Effector CD8-positive, alpha-beta T cell (primary cell): ENCODE measurements at places on chromosomes 5 and 9.

DNA sequence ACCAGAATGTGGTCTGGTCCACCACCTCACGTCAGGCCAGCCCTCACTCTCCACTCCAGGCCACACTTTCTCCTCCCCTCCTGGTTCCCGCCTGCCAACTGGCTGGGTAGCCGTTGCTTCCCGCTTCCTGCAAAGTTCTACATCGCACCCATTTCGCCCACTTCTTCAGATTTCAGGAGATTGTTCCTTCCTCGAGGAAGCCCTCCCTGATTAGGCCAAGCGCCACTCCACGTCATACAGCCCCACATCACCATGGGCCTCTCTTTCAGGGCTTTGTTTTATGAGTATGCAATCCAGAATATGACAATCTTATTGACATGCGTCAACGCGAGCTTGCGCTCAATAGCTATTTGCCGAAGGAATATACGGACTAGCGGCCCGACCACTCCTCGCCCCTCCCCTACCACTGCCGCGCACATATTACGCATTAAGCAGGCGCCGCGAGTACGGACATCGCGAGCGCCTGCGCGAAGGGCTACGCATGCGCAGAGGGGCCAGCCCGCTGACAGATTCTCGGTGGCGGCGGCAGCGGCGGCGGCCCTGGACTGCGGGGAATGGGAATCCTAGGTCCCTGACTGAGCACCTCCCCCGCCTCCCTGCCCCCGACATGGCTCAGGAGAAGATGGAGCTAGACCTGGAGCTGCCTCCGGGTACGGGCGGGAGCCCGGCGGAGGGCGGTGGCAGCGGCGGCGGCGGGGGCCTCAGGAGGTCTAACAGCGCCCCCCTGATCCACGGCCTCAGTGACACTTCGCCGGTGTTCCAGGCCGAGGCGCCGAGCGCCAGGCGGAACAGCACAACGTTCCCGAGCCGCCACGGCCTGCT lies 74.7 kb downstream of the PIP5K1B start:
- DNase-seq = peak; percentile 90

DNA sequence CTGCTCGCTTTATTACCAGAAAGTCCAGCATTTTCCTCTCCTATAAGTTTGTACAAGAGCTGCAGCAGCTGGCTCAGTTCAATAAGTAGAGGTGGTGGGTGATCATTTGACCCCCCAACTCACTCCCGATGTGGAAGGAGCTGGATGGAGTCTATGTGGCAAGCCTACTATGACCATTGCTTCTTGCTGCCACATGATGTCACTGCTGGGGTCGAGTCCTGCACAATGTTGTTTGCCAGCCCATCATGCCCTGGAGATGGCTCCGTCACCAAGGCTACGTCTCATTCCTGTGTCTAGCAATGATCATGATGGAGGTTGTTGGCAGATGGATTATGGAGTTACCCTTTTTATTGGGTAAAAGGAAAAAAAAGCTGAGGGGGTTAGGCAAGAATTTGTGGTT lies 266.3 kb downstream of the PSAT1 start:
- no peak for DNase-seq

GRCh38 chr5:103452089-103452488 lies 110.5 kb downstream of the NUDT12 start:
- no peak for DNase-seq

- DNase-seq = no peak
These were observed 227.1 kb upstream of the CYLC2 start for GRCh38 chr9:102768002-102768401.

GRCh38 chr5:168989731-168990505 lies 311.0 kb downstream of the SLIT3 start:
- no peak for DNase-seq

GRCh38 chr5:123001808-123002207 lies 34.7 kb downstream of the PPIC start:
- DNase-seq = no peak
